ENCODE measurements at places on chromosomes 2 and 18.

DNA sequence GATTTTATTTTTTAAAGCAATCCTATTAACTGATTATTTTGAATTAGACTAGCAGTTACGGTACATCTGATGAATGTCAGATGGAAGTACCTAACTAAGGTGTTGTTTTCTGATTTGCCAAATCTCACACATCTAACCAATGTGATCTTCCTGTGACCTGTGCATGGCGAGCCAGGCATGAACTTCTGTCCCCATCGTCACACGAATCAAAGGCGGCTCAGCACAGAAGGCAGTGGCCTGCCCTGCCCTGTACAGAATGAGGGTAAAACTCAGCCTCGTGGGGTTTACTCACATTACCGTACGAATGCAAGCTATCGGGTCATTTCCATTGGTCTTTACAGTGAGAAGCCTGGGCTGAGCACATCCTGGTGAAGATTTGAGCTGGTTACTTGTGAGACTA lies 87.3 kb downstream of the WDSUB1 start:
- DNase-seq = no peak

DNA sequence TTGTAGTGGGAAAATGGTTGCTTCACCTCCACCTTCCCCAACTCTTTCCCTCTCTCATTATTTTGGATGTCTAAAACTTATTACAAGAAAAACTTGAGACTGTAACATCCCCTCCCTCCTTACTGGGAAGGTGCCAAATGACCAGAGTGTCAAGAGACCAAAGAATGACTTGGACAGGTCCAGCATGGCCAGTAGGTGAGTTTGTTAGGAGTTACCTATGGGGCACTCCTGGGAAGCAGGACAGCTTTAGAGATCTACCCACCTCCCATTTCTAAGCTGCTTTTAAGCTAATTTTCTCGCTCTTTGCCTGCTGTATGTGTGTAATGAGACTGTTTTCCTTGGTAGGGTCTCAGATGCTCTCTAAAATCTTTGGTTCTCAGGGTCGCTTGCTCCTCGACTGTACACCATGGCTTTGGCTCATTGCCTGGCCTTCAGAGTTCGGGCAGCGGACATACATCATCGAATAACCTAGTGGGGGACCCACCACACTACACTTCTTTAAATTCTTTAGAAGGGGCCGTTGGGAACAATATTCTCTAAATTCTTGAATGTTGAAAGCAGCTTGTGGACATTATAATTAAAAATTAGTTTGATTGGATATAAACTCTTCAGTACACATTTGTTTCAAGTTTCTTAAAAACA lies 45.2 kb downstream of the SLC30A6 start:
- DNase-seq = no peak

GRCh38 chr2:2902547-2903281 lies 474.9 kb downstream of the EIPR1 start:
- no peak for DNase-seq

- DNase-seq = no peak
These were observed 73.5 kb downstream of the ZCCHC2 start for GRCh38 chr18:62596145-62597005.

DNA sequence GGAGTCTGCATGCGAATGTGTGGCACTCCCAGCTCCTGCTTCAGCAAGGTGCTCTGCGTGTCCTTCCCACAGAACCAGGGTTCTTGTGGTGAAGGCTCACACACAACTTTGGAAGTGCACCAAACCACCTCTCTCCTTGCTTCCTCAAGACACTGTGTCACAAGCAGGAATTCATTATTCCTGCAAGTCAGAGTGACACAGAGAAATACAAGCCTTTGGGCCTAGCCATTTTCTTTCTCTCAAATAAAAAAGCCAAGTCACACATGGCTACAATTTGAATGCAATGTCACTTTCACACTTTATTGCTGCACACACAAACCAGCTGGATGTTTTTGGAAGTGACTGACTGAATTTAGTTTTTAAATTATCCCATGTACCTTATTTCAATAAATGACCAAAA lies 30.1 kb upstream of the THOC1 start:
- no peak for DNase-seq

DNA sequence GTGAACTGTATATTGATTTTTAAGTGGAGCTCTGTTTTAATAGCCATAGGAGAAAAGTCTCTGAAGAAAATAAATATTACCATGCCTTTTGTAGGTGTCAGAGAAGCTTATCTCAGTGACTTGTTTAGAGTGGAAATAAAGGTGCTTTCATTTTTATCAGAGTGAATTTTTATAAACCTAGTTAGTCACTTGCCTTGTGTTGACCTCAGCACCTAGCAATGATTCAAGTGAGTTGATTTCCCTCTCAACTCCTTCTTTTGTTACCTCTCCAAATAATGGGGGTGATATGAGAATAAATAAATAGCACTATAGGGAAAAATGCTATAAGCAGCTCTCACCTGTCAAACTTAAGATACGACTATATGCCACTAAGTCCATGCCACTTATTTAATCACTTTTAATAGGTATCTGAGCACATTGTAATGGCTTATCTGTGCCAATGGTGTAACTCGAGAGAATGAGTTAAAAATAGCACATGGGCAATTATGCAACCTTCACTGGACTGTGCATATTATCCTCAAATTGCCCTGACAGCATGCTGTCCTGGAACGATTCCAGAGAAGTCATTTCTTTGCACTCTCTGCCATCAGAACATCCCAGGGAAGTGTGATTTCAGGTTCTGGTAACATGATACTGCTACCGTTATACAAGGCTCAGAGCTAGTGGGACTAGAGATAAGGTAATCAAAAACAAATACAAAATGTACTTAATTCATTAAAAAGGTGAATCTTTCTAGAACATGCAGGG lies 290.8 kb downstream of the CCDC85A start:
- no peak for DNase-seq

DNA sequence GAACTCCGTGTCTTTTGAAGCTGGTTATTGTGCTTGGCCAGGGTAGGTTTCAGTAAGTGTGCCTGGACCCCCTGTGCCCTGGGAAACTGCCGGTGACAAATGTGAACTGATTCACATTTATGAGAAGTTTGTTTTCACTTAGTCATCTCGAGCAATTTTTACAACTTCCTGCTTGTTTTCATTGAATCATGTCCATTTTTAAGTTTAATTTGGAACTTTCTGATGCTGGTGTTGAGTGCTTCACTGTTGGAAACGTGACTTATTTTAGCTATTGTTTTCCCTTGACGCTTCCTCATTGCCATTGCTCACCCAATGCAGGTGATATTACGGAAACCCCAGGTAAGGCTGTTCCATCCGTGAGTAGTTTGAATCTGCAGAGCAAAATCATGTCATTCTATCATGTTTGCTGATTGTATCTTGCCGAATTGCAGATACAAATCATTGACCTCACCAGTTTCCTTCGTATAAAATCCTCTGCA lies 97.2 kb downstream of the RTN4 start:
- DNase-seq = no peak

GRCh38 chr2:31033032-31033431 lies 105.2 kb downstream of the GALNT14 start:
- no peak for DNase-seq

- DNase-seq = no peak
These were observed 6.0 kb downstream of the SRBD1 start for GRCh38 chr2:45605116-45605515.

GRCh38 chr2:155690785-155691184 lies 641.7 kb downstream of the NR4A2 start:
- DNase-seq = no peak

GRCh38 chr2:102386867-102387541 lies 31.4 kb downstream of the IL18R1 start:
- DNase-seq = no peak

DNA sequence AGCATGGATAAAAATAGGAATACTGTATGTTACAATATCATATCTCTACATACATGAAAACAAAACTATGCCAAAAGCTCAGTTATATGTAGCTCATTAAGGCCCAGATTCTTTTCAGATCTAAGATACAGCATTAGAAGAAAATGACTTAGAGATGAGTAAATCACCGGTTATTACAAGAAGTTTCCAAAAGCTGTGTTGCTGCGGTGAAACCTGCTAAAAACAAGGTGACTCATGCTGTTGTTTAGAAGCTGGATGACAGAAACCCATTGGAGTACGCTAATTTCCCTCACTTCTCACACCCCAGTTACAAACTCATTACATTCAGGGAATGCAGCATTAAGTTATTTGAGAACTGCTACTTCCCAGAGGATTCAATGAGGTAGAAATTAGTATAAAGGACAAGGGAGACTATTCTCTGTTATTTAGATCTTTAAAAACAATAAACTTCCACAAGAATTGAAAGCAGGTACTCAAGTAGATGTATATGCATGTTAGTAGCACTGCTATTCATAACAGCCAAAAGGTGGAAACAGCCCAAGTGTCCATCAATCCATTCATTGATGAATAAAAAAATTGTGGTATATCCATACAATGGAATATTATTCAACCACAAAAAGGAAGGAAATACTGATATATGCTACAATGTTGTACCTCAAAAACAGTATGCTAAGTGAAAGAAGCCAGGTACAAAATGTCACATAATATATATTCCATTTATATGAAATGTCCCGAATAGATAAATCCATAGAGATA lies 32.6 kb downstream of the RBKS start:
- DNase-seq = no peak

DNA sequence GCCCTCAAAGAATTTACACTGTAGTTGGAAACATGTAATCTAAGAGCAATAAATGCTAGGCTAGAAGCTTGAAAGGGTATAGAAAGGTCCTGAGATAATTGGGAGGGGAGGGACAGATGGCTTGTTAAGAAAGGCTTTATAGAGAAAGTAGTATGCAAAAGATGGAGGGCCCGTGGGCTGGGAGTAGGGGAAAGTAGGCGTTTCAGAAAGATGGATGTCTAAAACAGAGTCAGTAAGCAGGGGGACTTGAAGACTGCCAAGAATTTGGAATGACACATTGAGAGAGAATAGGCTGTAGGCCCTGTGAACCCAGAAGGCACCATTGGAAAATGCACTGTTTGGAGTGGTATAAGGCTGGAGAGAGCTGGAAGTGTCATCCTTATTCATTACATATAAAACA lies 822 bp downstream of the PSMG2 start:
- peak; percentile 7 for DNase-seq

DNA sequence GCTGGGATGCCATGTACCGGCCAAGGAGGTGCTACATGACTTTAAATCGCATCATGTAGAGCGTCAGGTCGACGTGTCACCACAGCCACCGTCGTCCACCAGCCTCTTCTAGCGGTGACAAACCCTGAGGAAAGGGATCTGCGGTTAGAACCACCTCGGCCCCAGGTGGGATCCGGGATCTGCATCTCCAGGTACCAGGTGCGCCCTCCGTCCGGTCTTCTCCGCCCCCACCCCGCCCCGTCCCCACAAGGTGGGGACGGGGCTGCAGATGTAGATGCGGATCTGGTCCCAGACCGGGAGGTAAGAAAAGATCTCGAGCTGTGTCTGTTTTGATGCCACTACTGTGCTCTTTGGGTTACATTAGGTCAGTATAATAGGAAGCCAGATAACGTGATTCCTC lies 38.4 kb downstream of the C1D start:
- no peak for DNase-seq

DNA sequence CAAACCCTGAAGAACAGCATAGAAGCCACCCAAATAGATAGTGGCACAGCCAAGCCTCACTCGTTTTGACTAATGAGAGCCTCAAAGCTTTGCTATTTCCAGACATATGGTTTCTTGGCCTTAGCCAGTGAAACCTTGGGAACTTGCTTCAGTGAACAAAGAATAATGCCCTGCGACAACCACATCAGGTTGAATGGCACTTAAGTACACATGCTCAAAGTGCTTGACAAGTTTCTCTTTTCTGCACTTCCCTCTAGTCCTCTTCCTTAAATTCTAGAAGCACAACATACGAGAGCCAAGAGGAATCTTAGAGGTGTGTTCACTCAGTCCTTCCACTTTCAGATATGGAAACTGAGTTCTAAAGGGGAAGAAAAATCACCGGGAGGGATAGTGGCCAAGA lies 258.3 kb downstream of the HAUS1 start:
- DNase-seq = no peak

- DNase-seq = no peak
These were observed 5.3 kb downstream of the LHCGR start for GRCh38 chr2:48750128-48750739.

DNA sequence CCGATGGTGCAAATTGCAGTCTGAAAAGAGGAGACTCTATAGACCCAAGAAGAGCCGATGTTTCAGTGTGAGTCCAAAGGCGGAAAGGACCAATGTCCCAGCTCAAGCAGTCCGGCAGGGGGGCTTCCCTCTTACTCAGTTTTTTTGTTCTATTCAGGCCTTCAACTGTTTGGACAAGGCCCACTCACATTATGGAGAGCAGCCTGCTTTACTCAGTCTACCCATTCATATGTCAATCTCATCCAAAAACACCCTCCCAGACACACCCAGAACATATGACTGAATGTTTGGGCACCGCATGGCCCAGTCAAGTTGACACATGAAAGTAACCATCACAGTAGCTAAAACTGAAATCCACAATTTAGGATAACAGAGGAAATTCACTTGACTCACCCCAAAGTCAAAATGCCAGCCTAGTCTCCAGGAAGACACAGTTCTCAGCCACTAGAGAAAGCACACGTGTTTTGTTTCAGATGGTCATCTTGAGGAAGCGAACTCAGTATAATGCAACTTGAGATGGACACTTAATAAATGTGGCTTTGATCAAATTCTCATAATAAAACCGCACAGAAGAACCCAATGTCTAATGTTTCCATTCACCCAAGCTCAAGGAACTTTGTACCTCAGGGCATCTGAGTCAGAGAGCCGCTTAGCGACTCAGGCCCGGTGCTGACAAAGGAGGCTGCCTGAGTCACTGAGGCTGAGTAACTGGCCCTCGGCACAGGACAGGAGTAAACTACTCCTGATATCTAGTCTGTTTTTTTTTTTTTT lies 2.4 kb downstream of the FHL2 start:
- DNase-seq = peak; percentile 51

DNA sequence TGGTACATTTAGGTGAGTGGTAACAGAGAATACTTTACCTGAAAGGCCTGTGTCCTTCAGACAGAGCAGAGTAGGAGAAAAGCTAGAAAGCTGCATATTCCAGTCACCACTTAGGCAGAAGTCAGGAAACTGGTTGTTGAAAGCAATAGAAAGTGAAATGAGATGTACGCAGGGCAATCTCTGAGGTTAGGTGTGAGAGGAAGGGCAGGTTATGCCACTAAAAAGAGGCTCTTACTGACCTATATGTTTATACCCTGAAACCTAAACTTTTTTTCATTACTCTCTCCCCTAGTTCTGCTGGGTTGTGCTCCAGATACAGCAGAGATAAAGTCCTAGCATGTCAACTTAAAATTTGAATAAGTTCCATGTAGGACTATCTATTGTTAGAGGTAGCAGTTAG lies 93.5 kb downstream of the COX7A2L start:
- no peak for DNase-seq

GRCh38 chr2:169110916-169111315 lies 41.6 kb downstream of the DHRS9 start:
- no peak for DNase-seq

GRCh38 chr2:164757934-164758695 lies 83.5 kb downstream of the COBLL1 start:
- no peak for DNase-seq

GRCh38 chr2:13524492-13524891 lies 807.8 kb downstream of the TRIB2 start:
- DNase-seq = no peak

- DNase-seq = no peak
These were observed 388.9 kb downstream of the ZEB2 start for GRCh38 chr2:144131042-144131441.

Measured in stimulated activated CD4-positive, alpha-beta T cell treated with anti-CD3 and anti-CD28 coated beads, Interleukin-4, amount 100 ng/mL, for 1 hour (primary cell).